ENCODE measurements at places on chromosomes 12 and 14.
A peak's percentile ranks its signal among the peaks of the same experiment; 100 is the strongest.

- DNase-seq, result no peak
These were observed 9.2 kb upstream of the PYROXD1 start for GRCh38 chr12:21428241-21428640.

DNA sequence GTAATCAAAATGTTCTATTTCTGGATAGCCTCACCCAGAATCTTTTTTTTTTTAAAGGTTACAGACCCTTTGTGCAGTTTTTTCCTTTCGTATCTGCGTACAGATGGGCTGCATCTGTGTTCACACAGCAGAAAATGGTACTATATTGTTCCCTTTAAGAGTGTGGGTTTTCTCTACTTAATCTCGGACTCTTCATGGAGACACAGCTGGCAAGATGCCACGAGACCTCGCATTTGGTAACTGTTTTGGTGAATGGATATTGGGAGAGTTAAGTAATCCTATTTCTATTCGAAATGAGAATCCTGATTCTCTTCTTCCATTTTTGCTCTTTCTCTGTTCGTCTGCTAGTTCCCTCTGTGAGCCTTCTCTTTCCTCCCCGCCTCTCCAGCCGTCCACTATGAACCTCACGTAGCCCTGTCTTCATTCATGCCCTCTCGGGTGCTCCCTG, 85.7 kb downstream of the SAMD4A start:
- DNase-seq, result no peak

- DNase-seq, result no peak
These were observed 28.8 kb upstream of the RPLP0 start for GRCh38 chr12:120229487-120230325.

DNA sequence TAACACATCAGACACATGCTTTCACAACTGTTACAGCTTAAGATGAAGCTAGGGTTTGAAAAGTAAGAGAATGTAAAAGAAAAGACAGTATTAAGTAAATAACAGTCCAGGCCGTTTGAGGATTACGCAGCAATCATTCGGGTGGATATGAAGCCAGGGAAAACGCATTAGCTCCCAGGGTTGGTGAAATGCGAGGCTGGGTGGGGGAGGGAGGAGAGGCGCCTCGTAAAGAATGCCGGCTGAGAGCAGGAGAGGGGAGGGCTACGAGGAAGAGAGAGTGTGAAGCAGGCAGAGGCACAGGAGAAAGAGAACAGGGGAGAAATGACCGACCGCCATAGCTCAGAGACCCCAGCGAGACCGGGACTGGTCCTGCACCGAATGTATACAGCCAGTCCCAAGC, 73.0 kb downstream of the IQSEC3 start:
- no peak for DNase-seq

GRCh38 chr14:100135073-100135472, 24.4 kb downstream of the DEGS2 start:
- DNase-seq, result no peak

DNA sequence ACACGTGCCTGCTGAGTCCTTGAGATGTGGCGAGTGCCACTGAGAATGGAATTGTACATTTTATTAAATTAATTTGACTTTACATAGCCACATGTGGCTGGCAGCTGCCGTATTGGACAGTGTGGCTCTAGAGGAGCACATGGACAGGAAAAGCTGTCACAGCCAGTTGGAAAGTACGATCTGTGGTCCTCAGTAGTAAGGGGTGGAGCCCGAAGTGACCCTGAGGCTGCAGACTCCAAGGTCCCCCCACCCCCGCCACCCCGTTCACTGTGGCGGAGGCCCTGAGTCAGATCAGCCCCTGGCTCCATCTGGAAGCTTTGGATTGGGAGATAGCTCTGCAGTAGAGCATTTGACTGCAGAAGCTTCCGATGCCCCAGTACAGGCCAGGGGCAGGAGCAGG, 25.8 kb upstream of the BEGAIN start:
- no peak for DNase-seq

DNA sequence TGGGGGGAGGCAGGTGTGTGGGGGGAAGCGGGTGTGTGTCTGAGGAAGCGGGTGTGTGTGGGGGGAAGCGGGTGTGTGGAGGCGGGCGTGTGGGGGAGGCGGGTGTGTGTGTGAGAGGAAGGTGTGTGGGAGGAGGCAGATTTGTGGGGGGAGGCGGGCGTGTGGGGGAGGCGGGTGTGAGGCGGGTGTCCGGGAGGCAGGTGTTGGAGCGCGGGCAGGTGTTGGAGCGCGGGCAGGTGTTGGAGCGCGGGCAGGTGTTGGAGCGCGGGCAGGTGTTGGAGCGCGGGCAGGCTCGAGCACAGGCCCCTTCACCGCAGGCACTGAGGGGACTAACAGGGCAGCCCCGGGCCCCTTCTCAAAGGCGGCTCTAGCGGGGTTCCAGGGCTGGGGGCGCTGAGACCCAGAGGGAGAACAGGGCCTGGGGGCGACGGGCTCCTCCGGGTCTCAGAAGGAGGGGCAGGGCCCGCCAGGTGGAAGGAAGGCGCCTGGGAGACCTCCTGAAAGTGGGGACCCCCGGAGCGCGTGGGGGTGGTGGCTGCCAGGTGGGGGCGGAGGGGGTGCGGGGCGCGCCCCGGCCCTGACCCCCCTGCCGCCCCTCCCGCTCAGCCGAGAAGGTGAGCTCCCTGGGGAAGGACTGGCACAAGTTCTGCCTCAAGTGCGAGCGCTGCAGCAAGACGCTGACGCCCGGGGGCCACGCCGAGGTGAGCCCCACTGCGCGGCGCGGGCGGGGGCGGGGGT, 3.2 kb downstream of the CRIP2 start:
- no peak for DNase-seq

- peak; percentile 71 for DNase-seq
These were observed 20.8 kb downstream of the SERPINA1 start for GRCh38 chr14:94367347-94368242.

GRCh38 chr12:70196811-70197281, 46.4 kb upstream of the CNOT2 start:
- DNase-seq, result peak; percentile 17

- DNase-seq, result no peak
These were observed 8.0 kb downstream of the PTPN21 start for GRCh38 chr14:88546621-88547385.

DNA sequence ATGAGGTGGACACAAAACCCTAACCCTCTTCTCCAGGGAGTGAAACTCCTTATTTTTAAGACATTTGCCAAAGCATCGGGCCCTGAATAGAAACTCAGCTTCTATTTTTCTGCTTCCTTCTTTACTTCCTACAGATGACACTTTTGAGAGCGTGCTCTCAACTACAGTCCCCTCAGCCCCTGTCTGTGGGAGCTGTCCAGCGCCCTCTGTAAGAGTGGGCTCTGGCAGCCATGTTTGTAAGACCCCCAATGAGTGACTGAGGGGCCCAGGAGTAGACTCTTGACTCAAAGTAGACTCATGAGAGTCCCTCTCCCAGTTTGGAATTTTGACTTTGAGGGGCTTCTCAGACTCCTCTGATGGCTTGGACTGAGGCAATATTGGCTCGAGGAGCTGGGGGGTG, 25.5 kb upstream of the BATF start:
- DNase-seq, result no peak

DNA sequence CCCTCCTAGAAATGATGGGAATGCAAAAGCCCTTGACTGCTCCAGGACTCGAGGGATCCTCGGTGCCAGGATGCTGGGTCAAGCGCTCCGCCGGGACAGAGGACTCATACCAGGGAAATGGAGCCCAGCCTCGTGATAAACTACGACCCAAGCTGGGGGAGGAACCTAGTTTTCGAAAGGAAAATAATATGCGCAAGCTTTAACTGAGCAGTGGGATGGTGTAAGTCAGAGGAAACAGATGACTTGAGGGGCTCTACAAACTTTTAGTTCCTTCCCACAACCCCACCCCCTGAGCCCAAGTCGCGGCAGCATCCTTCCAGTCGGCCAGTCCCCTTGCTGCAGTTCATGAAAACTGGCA, 654 bp upstream of the SUPT16H start:
- DNase-seq, result peak; percentile 74

DNA sequence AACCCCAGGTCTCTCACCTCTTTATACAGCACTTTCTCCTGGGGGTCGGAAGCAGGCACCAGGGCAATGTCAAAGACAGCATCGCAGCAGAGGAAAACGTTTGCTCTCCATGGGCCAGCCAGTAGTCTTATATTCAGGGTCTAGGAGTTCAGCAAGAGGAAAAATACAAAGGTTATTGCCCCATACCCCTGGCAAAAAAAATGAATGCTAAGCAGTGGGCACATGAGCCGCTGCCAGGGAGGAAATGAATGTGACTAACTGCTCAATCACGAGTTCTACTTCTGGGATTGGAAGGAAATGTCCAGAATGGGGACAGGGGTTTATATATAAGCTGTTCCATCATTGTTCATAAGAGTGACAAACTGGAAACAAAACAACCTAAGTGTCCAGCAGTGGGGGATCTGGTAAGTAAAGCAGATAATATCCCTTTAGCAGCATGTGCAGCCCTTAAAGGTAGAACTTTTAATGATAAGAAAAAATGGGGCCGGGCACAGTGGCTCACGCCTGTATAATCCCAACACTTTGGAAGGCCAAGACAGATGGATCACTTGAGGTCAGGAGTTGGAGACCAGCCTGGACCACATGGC, 53.8 kb downstream of the PHETA1 start:
- DNase-seq, result peak; percentile 91

DNA sequence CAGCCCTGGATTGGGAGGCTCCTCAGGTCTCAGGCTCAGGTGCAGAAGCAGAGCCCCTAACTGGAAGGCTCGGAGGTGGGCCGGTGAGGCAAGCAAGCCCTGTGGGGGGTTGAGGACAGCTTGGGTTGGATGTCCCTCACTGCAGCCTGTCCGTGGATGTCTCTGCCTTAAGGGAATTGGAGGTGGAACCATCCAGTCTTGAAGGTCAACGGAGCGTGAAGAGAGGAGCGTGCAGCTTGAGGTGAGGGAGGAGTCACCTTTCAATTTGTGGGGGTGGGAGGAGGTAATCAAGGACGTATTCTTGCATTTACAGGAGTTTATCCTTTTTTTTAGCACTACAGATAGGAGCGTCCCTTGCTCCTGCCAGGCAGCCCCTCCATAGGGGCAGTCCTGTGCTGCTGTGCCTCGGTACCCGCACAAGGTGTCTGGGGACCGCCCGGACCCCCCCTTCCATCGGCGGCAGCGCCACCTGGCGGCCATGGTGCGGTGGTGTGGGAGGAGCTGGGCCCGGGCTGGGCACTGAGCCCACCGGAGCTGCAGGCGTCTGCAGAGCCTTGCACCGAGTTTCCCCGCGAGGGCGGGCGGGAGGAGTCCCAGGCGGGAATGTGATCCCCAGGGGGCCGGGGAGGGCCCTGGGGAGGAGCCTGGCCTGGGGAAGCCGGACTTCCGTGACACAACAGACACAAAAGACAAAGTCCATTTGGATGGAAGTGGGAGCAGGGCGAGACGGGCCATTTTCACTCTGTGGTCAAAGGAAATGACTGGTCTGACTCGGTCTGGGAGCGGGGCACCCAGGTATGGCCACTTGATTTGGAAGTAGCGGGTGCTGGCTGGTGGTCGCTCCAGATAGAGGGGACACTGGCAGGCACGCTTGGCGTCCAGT, 864 bp downstream of the DNAJC22 start:
- DNase-seq, result peak; percentile 43

DNA sequence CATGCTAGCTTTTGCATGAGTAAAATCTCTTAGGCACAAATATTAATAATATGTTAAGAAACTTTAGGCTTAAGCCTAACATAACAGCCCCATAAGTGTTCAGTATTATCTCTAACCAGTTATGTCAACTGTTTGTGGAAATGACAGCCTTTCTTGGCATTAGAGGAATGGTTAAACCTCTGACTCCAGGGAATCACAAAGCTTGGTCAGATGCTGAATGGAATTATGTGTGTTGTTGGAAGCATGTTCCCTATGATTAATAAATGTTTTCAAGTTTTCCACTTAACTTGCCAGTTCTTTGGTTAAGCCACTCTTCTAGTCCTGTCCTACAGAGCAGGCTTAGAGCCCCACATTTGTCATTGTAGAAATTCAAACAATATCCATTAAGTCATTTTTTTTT, 17.0 kb downstream of the PSEN1 start:
- DNase-seq, result no peak

- no peak for DNase-seq
These were observed 1.3 kb upstream of the CD27 start for GRCh38 chr12:6443361-6443983.

- peak; percentile 89 for DNase-seq
These were observed 114.0 kb downstream of the PLXNC1 start for GRCh38 chr12:94262228-94263010.

- no peak for DNase-seq
These were observed 597 bp downstream of the MLF2 start for GRCh38 chr12:6752167-6752920.

DNA sequence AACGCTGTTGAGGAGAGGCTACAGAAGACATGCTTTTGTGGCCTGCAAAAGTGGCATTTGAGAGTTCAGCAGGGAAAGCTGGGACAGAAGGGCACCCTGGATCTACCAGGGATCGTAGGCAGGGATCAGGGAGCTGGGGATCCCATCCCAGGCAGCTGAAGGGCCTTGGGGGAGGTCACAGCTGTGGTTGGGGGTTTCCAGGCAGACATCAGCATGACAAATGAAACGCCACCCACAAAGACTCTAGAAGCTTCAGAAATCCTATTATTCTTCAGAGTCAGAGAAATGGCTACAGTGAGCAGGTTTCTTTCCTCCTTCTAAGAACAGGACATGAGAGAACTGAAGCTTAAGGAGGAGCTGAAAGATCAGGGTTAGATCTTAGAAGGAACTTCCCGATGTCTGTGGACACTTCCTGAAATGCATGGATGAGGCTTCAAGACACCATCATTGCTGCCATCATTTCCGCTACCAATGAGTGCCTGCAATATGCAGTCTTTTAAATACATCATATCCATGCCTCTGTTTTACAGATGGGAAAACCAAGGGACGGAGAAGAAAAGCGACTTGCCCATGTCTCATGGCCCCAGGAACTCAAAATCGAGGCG, 104.3 kb downstream of the RBM19 start:
- DNase-seq, result peak; percentile 53

GRCh38 chr12:51281202-51281924, 11.1 kb upstream of the SMAGP start:
- no peak for DNase-seq

Measured in inflammatory macrophage (primary cell).